PC-9 (cell line): ENCODE measurements at places on chromosomes 5 and 9. TPM values are rescaled to one million over a fixed set of nuclear protein-coding genes. Genes with fewer than 3 reads are reported as not detected.
A peak's percentile ranks its signal among the peaks of the same experiment; 100 is the strongest.

- H3K27me3 ChIP-seq: no peaks in the 10 kb centered on the region
- no peak for DNase-seq
- H3K4me1 ChIP-seq: no peaks in the 10 kb centered on the region
These were observed 61.3 kb upstream of the SPIN1 start for GRCh38 chr9:88326936-88327335.

DNA sequence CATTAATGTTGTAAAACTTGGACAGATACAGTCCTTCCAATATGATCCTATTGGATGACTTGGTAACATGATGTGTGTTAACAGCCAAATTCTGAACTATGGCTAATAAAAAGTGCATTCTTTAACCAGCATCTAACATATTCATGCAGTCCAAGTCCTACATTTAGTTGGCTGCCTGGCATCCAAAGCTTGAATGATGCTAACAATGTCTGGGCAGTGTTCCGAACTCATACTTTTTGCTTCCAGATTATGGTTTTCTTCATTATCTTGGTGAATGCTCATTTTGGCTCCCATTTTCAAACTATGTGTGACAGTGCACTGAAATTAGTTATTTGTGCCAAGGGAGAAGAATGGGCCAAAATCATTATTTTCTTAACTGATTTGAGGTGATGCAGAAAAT, 2.8 kb downstream of the FAM174A start:
- peaks cover 19% of the 10 kb centered on the region for H3K4me1 ChIP-seq
- no peak overlapping the region for H3K27ac ChIP-seq
- H3K4me3 ChIP-seq: no peak overlapping the region
- H3K36me3 ChIP-seq: no peaks in the 10 kb centered on the region

DNA sequence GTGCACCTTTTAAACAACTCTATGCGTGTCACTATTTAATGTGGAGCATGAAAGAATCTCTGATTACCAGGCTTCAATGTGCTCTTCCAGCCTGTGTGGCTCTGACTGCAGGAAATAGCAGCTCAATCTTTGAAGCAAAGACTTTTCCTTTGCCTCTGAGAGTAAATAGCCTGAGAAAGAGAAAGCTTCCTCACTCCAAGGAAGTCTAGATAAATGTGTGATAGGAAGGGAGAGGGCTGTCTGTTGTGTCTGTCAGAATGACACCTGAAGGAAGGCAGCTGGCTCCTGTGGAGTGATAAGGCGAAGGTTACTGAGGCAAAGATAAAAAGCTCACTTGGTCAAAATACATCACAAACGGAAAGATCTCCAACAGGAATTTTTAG, 205.3 kb upstream of the HAPLN1 start:
- no peaks in the 10 kb centered on the region for H3K4me1 ChIP-seq
- H3K27me3 ChIP-seq: no peaks in the 10 kb centered on the region
- no peak for DNase-seq
- H3K27ac ChIP-seq: no peak overlapping the region

The SH3RF2 gene
- total RNA-seq: 30.9 and 37.2 TPM in 2 replicates

The C9orf57 gene
- not detected in 2 replicates for total RNA-seq

The PCDHA9 gene
- total RNA-seq: not detected in 2 replicates

DNA sequence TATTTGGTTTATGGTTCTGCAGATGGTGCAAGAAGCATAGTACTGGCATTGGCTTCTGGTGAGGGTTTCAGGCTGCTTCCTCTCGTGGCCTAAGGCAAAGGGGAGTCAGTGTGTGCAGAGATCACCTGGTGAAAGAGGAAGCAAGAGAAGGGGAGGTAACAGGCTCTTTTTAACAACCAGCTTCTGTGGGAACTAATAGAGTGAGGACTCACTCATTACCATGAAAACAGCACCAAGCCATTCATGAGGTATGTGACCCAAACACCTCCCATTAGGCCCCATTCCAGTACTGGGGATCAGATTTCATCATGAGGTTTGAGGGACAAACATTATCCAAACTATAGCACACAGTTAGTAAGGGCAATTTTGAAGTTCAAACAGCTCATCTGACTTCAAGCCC, 263.5 kb downstream of the TMEM38B start:
- H3K4me3 ChIP-seq: no peak overlapping the region
- H3K27me3 ChIP-seq: no peaks in the 10 kb centered on the region
- no peak overlapping the region for H3K27ac ChIP-seq
- 0 out of 2 replicates have a peak, but pooled peaks cover 6% of the 10 kb centered on the region for H3K4me1 ChIP-seq
- H3K36me3 ChIP-seq: no peaks in the 10 kb centered on the region

DNA sequence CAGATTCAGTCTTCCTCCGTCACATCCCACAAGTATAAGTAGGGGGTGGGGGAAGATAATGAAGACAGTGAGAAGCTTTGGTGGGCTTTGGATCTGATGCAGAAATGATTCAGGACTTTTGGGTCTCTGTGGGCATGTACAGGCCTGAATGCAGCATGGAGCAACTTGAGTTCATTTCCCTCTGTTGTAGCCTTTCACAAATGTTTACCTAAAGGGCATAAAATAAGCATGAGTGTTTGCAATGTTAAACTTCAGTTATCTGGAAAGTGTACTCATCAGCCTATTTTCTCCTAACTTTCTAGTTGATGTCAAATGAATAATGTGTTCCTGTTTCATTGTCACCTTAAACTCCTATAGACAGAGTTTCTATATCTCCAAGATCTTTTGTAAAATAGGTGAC, 39.3 kb downstream of the GARNL3 start:
- no peaks in the 10 kb centered on the region for H3K36me3 ChIP-seq
- H3K4me3 ChIP-seq: no peak overlapping the region
- no peak overlapping the region for H3K27ac ChIP-seq
- H3K4me1 ChIP-seq: peaks cover 10% of the 10 kb centered on the region
- no peak for DNase-seq
- H3K27me3 ChIP-seq: no peaks in the 10 kb centered on the region

GRCh38 chr5:54753034-54753433, 232.4 kb downstream of the ESM1 start:
- no peak overlapping the region for H3K4me3 ChIP-seq
- DNase-seq: no peak
- no peak overlapping the region for H3K27ac ChIP-seq

GRCh38 chr9:117458066-117458465, 43.2 kb upstream of the ASTN2 start:
- H3K27me3 ChIP-seq: no peaks in the 10 kb centered on the region
- H3K4me3 ChIP-seq: no peak overlapping the region
- no peaks in the 10 kb centered on the region for H3K36me3 ChIP-seq
- no peak overlapping the region for H3K27ac ChIP-seq
- no peaks in the 10 kb centered on the region for H3K4me1 ChIP-seq
- no peak for DNase-seq

DNA sequence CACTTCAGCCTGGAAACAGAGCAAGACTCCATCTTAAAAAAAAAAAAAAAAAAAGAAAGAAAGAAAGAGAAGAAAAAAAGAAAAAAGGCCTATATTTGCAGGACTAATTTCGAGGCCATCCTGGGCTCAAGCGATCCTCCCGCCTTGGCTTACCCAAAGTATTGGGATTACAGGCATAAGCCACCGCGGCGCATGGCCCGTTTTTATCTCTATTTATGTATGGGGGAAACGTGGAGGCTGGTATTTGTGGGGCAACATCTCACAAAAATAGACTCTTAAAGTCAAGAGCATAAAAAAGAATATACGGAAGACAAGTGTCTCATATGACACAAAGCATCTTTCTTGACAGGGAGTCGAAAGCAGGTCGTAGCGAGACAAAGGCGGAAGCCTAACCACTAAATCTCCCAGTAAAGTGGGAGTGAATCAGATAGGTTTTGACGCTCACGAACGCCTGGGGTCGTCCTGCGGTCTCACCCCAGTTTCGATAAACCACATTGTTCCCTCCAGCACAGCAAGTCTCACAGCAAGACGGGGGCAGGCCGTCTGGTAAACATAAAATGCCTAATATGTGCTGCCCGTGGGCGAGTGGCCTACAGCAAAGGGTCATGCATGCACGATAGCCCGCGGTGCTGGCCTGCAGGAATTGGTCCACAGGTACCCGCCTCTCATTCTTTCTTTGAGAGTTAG, 1.8 kb upstream of the TRIM41 start:
- peaks cover 19% of the 10 kb centered on the region; the same call in 1 of the 2 replicates for H3K4me1 ChIP-seq
- no peak for DNase-seq
- H3K27ac ChIP-seq: peak overlapping the region; percentile 89
- H3K36me3 ChIP-seq: no peaks in the 10 kb centered on the region
